ENCODE measurements at places on chromosomes 11 and 22.

GRCh38 chr11:86755146-86755545 lies 45.2 kb upstream of the PRSS23 start:
- DNase-seq = no peak

DNA sequence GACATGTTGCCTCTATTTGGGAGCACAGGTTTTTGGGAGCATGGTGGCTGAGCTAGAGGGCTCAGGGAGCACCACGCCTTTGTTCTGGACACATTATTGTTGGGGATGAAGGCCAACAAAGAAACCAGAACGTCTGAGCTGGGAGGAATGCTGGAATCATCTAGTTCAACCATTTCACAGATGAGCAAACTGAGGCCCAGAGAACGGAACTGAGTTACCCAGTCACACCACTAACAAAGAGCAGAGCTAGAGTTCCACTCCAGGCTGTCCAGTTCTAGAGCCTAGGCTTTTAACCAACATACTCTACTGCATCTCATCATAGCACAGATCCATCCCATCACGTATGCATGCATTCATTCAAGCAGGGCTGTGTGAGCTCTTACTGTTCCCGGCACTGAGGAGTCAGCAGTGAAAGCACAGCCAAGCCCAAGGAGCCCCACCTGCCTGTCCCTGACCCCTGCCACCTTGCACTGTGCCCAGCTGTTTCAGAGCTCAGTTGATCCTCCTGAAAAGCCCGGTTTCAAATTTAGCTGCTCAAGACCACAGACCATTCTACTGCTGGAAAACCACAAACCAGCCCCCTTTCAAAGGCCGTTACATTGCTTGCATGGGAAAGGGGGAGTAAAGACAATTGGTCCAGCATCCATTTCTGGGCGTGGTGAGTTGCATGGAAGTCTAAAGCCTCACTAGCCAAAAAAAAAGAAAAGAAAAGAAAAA lies 16.9 kb upstream of the TCF20 start:
- DNase-seq = no peak

GRCh38 chr22:22452211-22452610 lies 56.3 kb downstream of the ZNF280B start:
- no peak for DNase-seq

DNA sequence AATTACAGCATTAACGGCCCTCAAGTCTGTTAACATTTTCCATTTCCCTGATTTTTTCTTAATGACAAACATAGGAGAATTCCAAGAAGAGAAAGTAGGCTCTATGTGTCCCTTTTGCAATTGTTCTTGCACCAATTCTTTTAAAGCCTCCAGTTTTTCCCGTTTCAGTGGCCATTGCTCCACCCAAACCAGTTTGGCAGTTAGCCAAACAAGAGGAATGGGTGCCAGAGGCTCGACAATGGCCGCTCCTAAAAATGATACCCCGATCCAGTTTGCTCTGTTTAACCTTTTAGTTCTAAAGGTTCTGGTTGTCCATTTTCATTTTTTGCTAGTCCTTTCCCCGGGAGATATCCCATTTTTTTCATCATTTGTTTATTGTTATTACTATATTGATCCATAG lies 6.7 kb upstream of the DNAJB13 start:
- DNase-seq = no peak

GRCh38 chr11:75465701-75466531 lies 32.9 kb upstream of the KLHL35 start:
- DNase-seq = no peak

- no peak for DNase-seq
Measured at GRCh38 chr22:40367342-40367741, 3.1 kb upstream of the SGSM3 start.

GRCh38 chr22:22815397-22816170 lies 72.0 kb upstream of the IGLL5 start:
- DNase-seq = no peak

DNA sequence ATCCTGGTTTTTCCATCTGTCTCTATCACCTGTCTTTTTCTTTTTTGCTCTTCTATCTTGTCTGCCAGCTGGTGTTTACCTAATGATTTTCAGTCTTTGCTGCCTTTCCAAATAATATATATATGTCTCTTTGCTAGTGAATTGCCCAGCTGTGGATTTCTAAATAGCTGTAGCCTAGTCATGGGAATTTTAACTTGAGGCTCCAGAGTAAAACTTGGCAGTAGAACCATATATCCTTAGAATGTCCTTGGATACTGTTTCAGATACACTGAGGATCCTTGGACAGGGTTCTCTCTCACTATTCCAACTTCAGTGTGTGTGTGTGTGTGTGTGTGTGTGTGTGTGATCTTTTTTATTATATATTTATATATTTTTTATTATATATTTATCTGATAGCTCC lies 2285.3 kb downstream of the LRRC4C start:
- no peak for DNase-seq

DNA sequence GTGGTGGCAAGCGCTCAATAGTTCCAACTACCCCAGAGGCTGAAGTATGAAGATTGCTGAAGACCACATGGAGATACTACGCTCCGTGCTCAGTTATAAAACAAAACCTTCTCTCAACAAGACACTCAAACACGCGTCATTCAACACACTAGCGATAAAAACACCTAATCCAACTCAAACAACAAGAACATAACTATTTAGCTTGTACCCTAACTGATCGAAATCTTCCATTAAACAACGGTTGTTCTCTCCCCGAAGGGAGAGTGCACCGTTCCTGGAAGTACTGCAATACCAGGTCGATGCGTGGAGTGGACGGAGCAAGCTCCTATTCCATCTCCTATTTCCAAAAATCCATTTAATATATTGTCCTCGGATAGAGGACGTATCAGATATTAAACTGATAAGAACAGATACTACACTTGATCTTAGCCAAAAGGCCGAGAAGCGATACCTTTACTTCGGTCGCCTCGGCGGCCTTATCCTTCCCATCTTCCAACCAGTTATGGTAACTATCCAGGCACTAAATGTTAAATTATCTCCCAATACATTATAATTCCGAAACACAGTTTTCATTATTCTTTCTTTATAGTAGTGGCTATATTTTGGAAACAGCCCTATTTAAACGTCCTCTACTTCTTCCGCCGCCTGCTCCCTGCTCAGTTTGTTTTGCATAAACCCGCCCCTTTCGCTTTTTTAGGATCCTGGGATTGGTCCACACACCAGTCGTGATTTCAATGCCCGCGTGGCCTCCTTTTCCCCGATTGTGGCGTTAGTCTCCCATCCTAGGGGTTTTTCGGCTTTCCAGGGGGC lies 2.2 kb upstream of the WDR74 start:
- DNase-seq = no peak

GRCh38 chr11:130404727-130405126 lies 23.7 kb downstream of the ADAMTS8 start:
- no peak for DNase-seq

DNA sequence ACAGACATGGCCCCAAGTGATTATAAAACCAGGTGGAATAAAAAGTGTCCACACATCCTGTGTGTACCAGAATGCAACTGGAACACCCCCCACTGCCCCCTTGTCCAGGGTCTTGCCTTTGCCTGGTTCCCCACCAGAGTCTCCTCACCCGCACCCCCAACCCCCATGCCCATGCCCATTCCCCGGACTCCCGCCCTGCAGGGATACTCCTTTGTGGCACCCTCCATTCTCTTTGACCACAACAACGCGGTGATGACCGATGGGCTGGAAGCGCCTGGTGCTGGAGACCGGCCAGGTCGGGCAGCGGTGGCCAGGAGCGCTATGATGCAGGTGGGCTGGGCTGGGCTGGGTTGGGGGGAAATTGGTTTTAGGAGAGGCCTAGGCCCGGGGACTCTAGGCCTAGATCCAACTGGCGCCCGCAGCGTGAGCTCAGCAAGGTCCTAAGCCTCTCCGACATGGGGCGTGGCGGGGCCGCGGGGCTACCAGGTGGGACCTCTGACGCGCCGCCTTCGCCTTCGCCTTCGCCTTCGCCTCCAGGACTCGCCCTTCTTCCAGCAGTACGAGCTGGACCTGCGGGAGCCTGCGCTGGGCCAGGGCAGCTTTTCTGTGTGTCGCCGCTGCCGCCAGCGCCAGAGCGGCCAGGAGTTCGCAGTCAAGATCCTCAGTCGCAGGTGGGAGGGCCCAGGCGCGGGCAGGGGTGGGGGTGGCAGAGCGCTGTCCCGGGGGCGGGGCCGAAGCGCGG lies 9.1 kb downstream of the RPS6KA4 start:
- DNase-seq = no peak

- DNase-seq = no peak
Measured at GRCh38 chr11:65786786-65787636, at the start of gene OVOL1. OVOL1 (plus strand) TSS chr11:65787063; CDS start chr11:65787374, 311 bp downstream.

DNA sequence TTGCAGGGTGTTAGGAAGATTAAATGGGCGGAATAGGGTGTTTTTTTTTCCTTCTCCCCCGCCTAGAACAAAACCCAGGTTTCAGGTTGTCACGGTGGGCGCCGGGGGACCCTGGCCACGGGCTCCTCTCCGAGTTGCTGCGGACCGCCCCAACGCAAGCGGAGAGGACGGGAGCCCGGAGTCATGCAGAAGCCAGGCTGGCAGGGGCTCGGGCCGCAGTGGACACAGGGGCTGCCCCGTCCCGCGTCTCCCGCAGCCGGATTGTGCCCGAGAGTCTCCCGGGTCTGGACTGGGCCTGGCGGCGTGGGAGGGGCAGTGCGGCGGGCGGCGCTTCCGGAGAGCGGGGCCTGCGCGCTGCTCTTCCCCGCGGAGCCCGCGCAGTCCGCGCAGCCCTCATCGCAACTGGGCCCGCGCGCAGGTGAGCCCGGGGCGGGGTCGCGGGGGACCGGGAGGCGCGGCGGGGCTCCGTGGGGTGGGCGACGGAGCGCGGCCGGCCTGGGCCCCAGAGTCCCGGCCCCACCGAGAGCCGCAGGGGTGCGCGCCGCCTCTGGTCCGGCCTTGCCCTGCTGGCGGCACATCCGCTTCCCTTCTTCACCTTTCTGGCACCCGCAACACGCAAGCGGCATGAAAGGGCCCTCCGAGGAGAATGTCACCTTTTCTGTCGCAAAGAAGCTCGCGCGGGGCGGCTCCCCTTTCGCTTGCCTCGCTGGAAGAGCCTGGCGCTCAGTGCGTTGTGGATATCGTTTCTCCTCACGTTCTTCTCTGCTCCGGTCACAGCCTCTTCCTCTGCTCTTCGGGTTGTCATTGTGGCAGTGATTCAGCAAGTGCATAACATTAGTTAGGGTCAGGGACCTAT lies at the start of gene TIRAP:
TIRAP (plus strand) TSS at position 358 of the 856 bp plus-strand sequence. CDS start 7,802 bp downstream, outside the sequence.
- no peak for DNase-seq

DNA sequence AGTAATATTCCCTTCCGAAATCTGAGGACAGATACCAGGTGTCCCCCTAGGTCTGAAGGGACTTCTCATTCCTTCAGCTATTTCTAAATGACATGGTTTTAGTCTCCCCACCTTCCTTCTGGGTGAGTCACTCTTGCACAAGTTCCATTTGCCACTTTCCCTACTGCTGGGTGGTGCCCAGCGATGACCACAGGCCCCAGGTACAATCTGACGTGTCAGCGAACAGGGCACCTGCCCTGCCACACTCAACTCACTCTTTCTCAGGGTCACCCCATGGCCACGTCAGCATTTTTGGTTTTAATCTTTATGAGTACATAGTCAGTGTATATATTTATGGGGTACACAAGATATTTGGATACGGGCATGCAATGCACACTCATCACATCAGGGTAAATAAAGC lies 17.2 kb downstream of the POU2AF1 start:
- no peak for DNase-seq

DNA sequence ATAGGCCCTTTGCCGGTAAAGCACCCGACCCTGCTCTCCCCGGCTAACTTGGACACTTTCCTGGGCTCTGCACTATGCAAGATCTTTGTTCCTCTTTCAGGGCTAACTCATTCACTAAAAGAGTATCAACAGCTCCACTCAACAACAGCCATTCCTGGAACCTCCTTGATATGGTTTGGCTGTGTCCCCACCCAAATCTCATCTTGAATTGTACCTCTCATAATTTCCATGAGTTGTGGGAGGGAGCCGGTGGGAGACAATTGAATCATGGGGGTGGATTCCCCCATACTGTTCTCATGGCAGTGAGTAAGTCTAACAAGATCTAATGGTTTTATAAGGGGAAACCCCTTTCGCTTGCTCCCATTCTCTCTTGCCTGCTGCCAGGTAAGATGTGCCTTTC lies 330.0 kb downstream of the TENM4 start:
- no peak for DNase-seq

DNA sequence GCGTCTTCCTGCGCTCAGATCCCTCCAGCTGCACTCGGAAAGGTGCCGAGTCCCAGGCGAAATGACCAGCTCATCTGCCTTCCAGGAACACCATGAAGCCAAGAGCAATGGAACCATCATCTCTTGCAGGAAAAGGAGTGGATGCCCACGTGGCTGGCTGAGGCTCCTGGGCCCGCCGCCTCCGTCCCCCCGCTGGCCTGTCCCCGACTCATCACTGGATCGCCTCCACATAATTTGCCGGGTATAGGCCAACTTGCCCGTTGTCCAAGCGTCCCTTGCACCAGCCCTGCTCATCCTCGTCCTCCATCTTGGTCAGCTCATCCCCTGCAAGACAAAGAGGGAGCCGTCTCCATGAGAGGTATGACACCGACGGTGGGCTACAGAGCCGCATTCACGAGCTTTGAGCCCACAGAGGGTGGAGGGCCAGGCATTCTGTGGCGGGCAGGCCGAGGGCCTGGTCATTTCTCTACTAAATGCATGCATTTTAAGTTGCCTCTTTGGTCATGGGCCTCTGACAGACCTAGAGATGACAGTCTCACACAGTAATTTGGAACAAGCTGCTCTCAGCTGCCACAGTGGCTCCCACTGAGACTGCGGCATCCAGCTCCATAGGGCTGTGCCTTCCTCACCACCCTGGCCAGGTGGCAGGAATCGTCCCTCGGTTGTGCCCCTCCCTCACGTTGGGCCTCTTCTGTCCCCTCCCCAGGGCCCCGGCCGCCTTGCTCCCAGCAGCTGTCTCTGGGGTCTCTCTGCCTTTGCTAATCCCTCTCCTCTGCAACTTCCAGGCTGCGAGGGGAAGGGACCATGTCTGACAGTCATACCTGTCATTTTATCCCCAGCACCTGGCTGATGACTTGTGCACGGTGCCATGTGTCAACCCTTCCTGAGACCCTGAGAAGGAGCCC lies 14.3 kb upstream of the ARFGAP3 start:
- DNase-seq = no peak

DNA sequence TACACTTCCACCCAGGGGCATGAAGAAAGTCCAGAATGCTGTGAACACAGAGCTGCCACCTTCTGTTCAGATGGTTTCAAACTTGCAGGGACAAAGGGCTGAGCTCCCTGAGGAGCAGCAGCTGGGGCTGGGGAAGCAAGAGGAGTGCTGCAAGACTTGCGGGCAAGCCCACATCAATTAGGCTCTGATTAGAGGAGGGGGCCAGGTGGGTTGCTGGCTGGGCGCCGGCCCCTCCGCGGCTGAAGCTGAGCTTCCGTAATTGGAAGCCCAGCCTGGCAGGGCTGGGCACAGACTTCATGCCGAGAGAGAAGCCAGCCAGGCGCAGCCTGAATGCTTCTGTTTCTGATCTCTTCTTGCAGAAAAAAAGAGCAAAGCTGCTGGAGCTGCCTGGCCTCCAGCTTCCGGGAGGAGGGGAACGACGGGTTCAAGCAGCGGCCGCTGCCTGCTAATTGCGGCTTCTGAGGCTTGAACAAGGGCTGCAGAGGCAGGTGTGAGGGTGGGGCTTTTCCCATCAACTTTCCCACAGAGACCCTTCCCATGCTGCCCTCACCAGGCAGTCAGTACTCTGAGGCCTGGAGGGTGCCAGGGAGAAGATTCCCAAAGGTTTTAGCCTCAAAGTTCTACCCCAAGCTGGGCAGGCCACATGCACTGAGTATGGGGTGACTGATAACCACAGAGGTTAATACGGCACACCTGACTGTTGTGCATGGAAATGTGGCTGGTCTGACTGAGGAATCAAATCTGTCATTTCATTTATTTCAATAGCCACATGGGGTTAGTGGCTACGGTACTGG lies 91.1 kb upstream of the LMO1 start:
- DNase-seq = no peak

GRCh38 chr11:128579798-128580504 lies 7.4 kb downstream of the ETS1 start:
- DNase-seq = no peak

GRCh38 chr11:108592591-108593213 lies 866 bp downstream of the EXPH5 start:
- DNase-seq = no peak
